Head of caudate nucleus (tissue), 42 donors: ENCODE measurements at places on chromosomes 5 and 9.

DNA sequence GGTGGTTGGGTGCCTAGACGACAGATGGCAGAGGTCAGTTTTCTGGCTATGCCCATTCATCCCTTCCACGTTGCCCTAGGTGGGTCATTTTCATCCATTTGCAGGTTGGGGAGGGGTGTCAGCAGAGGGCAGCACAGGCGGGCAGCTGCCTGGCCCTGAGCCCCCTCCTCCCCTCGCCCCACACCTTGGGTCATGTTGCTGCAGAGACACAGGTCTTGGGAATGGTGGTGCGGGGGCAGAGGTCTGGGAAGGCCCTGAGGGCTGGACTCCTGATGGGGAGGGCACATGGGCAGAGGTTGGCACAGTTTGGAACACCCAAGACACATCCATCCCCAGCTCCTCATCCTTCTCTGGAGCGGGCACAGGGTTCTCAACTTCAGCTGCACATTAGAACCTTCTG lies 103.2 kb upstream of the LMX1B start:
- DNase-seq = no peak

DNA sequence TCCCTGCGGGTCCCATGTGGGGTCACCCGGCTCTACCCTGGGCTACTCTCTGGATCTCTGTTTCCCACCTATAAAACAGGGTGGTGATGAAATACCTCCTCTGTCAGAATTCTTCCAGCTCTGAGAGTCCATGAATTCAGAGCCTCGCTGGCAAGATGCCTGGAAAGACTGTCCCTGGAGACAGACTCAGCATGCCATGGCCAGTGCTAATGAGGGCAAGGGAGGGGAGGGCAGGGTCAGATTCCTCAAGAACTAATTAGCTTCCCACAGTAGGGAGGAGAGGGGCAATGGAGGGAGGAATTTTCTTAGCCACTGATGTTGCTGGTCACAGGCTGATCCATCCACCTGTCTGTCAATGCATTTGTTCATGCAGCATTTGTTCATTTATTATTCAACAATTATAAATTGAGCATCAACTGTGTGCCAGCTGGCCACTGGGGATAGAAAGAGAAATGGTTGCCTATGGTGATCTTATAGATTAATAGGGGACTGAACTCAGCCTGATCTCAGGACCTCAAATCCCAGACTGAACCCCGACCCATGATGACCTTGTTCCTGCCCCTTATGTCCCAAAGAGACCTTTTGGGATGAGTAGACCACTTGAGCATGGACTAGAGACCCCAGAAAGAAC lies 4.7 kb downstream of the SYNPO start:
- DNase-seq = no peak

DNA sequence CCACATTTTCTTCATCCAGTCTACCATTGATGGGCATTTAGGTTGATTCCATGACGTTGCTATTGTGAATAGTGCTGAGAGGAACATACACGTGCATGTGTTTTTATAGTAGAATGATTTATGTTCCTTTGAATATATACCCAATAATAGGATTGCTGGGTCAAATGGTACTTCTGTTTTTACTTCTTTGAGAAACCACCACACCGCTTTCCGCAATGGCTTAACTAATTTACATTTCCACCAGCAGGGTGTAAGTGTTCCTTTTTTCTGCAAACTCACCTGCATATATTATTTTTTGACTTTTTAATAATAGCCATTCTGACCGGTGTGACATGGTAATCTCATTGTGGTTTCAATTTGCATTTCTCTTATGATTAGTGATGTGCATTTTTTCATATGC lies 82.2 kb upstream of the RFX3 start:
- no peak for DNase-seq

GRCh38 chr5:19608444-19609002 lies 379.5 kb downstream of the CDH18 start:
- DNase-seq = no peak

- DNase-seq = no peak
Measured at GRCh38 chr5:89069591-89069990, 186.6 kb upstream of the MEF2C start.

GRCh38 chr5:35438786-35439185 lies 178.9 kb upstream of the SPEF2 start:
- DNase-seq = no peak

- DNase-seq = no peak
Measured at GRCh38 chr5:154449786-154450185, 4.0 kb downstream of the SAP30L start.

DNA sequence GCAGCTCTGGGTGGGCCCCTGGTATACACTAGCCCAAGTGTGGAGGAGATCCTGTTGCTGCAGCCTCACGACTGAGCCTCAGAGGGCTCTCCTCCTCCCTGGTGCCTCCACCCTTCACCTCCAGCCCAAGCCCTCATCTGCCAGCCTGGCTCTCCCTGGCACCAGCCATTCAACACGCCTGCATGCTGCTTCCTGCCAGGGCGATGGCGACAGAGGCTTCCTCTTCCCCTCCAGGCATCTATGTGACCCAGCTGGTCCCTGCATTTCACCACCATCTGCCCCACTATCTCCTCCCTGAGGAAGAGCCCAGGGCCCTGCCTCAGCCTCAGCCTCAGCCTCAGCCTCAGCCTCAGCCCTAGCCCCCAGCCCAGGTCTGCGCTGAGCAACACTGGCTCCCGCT lies 54.8 kb upstream of the ANGPTL2 start:
- DNase-seq = peak; percentile 25

DNA sequence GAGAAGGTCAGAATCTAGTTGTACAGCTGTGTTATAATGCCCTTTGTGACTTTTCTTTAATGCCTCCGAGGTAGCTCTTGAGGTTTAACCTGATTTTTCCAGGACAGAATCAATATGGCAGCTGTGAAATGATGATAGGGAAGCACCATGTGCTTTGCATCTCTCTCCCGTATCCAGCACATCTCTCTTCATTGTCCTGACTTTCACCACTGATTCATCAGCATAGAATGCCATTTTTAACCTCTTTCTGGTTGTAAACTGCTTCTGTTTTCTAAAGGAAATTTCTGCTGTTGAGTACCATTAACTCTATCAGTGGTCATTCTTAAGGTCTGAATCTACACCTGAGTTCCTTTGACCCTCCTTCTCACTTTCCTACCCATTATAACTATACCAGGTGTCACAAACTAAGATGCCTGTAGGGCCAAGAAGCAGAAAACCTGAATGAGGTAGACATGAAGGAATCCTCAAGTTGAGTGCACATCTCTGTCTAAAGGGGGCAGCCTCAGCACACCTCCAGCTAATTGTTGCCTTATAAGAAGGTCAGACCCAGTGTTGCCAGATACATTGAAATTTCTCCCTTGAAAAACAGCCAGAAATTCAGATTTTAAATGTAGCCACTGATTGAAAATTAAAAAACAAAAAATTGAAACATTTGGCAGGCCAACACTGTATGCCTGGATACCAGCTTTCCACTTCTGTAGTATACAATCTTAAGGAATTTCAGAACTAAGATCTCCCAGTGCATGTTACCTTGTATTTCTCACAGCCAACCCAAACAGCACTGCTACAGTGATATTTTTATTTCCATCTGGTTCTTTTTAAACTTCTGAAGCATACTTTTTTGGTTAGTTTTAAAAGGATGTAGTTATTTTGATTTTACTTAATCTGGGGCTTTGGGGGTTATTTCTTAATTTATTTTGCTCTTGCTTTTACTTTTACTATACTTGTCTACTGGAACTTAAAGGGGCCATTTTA lies 35.8 kb upstream of the TLX3 start:
- DNase-seq = no peak

- no peak for DNase-seq
Measured at GRCh38 chr9:6897207-6897822, 139.5 kb downstream of the KDM4C start.

DNA sequence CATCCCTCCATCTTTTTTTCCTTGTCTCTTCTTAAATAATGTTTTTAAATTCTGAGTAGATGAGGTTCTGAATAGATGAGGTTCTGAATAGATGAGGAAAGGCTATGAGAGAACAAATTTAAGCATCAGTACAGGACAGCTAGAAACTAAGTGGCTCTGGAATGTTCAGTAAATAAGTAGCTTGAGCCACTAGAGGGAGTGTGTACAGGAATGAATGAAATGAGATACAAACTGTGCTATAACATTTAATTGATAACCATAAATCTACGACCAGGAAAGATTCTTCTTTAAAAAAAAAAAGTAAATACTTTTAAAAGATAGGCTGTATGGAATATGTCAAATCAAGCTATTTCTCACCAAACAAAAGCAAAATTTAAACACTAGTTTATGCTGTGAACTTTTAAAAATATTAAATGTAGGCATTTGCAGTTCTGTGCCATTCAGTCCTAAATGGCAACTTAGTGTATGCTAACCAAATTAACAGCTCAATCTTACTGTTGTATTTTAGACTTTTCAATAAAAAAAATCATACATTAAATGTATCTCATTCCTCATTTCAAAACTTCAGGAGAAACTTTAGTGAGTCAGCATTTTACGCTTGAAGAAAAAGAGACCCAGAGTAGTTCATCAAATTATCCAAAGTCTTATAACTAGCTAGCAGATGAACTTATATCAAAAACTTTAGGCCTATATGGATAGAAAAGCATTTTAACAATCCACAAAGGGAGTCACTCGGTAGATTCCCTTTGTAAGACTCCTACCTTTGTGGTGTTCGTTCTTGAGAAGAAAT lies 70.4 kb upstream of the SNX2 start:
- DNase-seq = no peak

DNA sequence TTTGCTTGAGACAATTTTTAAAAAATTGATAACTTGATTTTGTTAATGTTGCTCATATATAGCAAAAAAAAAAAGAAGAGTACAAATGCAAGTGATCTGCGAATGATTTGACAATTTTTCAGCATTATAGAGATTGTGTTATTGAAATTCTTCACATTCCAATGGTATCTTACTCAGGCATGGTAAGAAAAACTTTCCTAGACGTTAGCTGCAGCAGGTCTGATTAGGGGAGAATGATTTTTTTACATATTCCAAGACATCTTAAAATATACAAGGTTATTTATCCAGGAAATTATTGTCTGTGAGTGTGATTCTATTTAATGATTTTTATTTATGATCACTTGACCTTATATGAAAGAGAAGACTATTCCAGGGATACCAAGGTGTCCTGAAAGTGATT lies 361.9 kb downstream of the MAT2B start:
- DNase-seq = no peak

DNA sequence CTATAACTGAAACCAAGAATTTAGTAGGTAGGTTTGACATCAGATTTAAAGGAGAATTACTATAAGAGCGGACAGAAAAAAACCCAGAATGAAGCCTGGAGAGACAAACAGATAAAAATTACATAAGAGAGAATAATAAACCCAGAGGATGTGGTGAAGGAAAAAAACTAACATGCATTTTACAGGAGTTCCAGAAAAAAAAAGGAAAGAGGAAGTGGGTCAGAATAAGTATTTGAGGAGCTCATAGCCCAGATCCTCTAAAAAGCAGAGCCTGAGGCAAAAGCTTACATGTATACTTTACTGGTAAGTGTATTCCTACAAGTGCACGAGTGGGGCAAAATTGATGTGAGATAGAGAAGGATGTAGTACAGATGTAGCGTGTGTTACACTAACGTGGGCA lies 43.1 kb upstream of the NAA35 start:
- DNase-seq = no peak

- DNase-seq = no peak
Measured at GRCh38 chr5:176564002-176564401, 14.9 kb downstream of the CDHR2 start.

DNA sequence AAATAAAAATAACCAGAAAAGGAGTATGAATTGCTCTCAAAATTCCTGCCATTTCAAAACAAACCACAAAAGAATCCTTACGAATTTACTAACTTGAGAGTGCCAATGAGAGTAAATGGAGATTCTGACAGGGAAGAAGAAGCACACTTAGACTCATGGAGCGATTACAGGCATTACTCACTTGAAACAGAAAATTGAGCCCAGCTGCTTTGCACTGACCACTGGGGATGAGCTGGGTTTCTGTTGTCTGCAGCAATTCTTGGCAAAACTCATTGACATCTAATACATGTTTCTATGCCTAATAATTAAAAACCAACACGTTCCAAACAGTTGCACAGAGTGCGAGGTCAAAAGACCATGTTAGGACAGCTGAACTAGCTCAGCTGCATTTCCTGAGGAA lies 731.6 kb downstream of the DNAH5 start:
- no peak for DNase-seq

GRCh38 chr9:122403381-122404000 lies 32.7 kb downstream of the PTGS1 start:
- DNase-seq = no peak

DNA sequence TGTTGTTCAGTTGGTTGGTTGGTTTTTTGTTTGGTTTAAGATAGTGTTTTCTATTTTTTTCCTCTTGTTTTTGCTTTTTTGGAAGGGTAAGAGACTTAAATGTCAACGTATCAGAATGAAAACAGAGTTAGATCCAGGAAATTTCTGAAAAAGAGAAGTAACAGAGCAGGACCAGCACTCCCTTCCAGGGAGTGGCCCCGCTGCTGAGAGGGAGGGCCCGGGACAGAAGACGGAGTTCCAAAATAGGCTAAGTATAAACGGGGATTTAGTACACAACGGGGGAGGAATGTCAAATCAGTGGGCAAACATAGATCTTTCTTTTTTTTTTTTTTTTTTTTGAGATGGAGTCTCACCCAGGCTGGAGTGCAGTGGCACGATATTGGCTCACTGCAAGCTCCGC lies 92.7 kb upstream of the RUFY1 start:
- DNase-seq = no peak

DNA sequence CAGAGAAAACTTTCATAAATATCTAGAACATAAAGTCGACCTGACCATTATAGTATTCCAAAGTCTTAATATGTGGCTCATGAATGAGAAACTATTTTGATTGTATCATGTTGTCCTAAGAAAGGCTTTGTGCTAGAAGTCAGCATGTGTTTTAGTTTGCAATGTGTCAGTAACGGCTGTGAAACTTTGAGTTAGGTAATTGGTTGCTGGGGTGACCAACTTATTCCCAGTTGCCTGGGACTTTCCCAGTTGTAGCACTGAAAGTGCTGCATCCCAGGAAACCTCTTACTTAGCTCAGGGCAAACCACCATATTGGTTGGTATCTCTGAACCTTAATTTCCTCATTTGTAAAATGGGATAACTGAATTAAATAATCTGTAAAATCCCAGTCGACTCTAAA lies 114.6 kb upstream of the SLC12A2 start:
- no peak for DNase-seq

DNA sequence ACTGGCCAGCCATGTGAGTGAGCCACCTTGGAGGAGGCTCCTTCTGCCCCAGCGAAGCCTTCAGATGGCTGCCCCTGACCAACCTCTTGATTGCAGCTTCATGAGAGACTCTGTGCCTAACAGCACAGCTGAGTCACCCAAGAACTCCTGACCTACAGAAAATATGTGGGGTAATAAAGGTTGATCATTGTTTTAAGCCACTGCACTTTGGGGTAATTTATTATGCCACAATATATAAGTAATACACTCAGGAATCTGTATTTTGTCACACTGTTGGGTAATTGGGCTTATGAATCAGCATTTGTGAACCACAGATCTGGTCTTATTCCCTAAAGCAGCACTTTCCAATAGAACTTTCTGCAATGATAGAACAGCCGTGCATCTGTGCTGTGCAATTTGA lies 24.4 kb upstream of the VDAC1 start:
- no peak for DNase-seq

- DNase-seq = no peak
Measured at GRCh38 chr5:10896016-10896415, 135.0 kb upstream of the DAP start.

GRCh38 chr5:170184737-170185136 lies 48.0 kb upstream of the C5orf58 start:
- no peak for DNase-seq
